ENCODE measurements at places on chromosomes 1 and 21. TPM values are rescaled to one million over a fixed set of nuclear protein-coding genes. Genes with fewer than 3 reads are reported as not detected.

Gene PLEKHN1
- 3.9 TPM for total RNA-seq

GRCh38 chr1:19617376-19617775, 26.7 kb upstream of the NBL1 start:
- no peak for DNase-seq

Gene TAS1R1
- total RNA-seq = not detected

Gene ADAMTSL4
- total RNA-seq = 0.35 TPM

DNA sequence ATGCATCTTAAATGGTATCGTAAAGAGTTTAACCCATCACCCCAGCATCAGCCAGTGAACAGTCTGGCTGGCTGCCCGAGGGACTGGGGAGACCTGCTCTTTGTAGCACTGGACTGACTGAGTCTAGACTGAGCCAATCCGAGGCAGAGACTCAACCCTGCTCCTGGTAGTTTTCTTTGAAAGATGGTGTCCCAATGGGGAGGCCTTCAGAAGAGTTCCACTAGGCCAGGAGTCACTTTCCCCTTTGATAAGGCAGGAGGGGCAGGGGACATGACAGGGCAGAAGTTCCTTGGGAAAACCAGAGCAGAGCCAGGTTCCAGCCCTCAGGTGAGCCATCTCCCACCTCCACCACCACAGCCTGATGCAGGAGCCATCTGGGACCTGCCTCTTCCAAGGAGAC, 203.5 kb downstream of the CAMTA1 start:
- no peak for DNase-seq

DNA sequence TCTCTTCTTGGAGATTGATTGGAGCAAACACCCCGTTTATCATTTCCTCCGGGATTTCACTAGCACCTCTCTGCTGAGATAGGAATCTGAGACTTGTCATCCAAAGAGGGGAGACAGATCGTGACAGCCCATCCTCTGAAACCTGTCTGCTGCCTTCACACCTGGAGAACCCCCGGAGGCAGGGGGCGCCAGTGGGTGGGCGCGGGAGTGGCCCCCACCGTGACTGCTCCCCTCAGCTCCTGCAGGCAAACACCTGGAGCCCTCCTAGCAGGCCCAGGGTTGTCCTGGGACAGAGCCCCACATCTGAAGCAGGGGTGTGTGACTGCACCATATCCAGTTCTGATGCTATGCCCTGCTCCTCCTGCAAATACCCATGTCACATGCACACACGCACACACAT, 209.5 kb upstream of the POU3F1 start:
- DNase-seq = no peak

Gene SPRR1B
- total RNA-seq = not detected

DNA sequence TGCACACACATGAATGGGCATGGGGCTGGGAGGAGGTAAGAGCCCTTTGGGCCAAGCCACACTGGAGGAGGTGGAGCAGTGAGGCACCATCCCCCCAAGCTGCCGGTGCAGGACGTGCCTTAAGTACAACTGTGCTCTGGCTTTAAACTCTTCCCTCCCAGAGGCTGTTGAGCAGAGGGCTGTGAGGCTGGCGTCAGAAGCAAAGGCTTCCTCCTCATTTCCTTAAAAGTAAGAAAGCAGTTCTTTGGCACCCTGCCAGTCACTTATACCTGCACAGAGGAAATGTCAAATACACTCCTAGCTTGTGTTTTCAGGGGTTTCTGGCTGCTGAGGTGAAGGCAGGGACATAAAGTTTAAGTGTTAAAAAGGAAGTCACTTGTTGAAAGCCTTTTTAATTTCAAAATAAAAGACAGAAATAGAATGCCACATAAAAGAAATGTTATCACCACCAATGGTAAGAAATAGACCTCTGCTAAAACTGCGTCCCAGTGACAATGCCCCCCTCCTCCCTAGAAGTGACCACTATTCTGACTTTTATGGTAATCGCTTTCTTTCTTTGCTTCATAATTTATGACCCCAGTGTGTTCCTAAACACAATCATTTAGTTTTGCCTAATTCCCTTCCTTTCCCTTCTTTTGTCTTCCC, 33.0 kb downstream of the LAMC2 start:
- DNase-seq = peak; percentile 45

DNA sequence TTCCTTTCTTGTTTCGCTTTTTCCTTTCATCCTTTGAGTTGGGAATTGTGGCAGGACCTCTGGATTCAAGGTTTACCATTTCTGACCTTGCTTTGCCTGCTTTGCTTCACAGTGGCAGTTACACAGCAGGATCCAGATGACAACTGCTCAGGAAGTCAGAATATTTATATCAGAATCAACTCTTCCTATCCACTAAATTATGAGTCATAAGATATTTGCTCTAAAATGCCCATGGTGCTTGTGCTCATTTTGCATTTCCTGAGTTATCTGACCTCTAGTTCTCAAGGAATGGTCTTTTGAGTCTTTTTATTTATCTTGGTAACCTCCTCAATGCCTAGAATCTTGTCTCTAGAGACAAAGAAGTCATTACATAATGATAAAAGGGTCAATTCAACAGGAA, 290.8 kb downstream of the LRRC7 start:
- DNase-seq = no peak

Gene RIPPLY3
- total RNA-seq = not detected

Gene GBP4
- total RNA-seq = 78.6 TPM

Gene HSPB7
- total RNA-seq = not detected

DNA sequence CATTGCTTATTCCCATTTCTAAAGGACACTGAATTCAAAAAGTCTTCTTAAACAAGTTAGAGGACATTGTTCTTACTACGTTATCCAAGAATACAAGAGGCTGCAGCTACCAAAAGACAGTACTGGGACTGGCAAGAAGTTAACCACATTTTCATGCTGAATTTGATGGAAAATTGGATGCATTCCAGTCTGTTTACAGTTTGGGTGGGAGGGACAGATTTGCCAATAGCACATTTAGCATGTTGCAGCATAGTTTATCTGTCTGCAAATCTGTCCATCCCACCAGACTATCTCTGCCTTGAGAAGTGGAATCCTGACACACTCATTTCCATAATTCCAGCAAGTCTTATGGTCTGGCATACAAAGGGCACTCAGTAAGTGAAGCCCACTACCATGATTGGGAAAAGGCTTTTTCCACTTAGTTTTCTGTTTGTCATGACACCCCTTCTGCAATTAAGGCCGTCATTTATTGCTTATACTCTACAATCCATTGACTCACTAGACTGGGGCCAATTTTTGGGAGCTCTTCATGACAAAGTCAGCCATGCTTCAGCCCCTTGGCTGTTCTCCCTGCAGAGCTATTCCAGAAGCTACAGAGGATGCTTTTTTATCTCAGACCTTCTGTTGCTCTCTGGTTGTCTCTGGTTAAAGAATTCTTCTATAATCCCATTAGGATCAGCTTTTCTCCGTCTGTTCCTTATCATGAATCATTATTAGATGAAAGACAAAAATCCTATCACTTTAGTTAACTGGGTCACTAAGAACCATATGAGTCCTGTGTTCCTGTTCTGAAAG, 355.8 kb upstream of the PTBP2 start:
- DNase-seq = no peak

DNA sequence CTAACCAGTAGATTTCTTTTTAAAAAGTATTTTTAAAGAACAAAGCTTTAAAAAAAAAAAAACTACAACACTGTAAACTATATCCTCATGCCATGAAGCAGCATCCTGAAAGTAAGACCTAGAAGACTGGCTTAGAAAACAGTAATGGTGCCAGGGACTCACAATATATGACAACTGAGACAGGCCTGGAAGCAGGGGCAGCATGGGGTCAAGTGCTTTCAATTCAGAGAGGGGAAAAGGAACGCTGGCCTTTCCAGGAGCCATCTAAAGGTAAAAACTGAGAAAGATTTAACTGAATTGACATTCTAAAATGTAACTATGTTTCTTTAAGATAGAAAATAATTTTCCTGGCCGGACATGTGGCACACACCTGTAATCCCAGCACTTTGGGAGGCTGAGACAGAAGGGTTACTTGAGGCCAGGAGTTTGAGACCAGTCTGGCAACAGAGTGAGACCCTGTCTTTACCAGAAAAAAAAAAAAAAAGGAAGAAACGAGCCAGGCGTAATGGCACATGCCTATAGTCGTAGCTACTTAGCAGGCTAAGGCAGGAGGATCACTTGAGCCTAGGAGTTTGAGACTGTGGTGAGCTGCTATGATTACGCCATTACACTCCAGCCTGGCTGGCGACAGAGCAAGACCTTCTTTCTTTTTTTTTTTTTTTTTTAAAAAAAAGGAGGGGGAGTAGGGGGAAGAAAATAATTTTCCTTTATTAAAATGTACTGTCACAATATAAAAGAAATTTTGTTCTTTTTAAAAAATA, 54.1 kb downstream of the SLC35D1 start:
- no peak for DNase-seq

Gene TAL1
- total RNA-seq = not detected

GRCh38 chr1:46408356-46409062, 14.4 kb downstream of the FAAH start:
- no peak for DNase-seq

DNA sequence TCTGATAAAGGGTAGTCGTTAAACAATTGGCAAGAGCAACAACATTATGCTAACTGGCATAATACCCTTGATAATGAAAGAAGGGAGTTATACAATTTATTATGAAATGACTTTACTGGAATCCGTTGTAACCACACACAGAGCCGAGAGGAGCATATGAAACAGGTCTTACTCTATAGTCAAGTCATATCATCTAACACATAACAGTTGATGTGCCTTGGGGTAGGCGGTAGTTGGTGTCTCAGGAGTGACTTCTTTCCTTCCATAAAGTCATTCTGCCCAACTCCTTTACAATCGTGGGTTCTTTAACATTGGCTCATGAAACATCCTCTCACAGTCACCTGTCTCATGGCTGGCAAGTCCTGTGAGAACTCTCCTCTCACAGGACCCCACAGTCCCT, 225.2 kb downstream of the LTN1 start:
- DNase-seq = no peak

Gene C1orf56
- 2.0 TPM for total RNA-seq

Gene NCSTN
- 61.8 TPM for total RNA-seq

- no peak for DNase-seq
These were observed 2.8 kb downstream of the TCEA3 start for GRCh38 chr1:23421753-23422240.

DNA sequence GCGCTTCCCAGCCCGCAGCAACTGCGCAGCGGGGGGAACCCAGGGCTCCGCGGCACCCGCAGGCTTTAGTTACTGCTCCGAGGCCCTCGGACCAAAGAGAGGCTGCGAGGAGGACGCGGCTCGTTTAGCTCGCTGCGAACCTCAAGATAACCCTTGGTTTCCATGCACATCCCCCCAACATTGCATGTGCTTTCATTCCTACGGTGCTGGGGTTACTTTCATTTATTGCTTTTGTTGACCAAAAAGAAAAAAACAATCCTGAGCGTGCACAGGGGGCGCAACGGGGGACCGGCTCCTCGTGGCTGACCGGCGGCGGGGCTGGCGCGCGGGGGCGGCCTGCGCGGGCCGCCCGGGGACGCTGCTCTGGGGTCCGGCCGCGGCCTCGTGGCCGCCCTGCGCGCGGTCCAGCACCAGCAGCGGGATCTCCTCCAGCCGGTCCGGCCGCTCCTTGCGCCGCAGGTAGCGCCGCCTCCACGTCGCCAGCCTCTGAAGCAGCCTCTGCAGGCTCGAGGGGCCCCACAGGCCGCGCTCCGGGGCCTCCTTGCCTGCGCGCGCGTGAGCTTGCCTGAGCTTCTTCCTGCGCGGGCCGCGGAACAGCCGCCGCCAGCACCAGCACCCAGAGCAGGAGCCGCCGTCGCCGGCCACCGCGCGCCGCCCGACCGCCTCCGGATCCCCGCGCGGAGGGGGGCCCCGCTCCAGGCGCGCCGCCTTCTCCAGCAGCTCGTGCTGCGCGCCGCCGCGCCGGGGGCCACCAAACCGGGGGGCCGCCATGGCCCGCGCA, 77.4 kb downstream of the DESI2 start:
- DNase-seq = peak; percentile 47

Gene SLAMF1
- 59.3 TPM for total RNA-seq

GRCh38 chr1:103247517-103247916, 139.2 kb upstream of the COL11A1 start:
- no peak for DNase-seq

DNA sequence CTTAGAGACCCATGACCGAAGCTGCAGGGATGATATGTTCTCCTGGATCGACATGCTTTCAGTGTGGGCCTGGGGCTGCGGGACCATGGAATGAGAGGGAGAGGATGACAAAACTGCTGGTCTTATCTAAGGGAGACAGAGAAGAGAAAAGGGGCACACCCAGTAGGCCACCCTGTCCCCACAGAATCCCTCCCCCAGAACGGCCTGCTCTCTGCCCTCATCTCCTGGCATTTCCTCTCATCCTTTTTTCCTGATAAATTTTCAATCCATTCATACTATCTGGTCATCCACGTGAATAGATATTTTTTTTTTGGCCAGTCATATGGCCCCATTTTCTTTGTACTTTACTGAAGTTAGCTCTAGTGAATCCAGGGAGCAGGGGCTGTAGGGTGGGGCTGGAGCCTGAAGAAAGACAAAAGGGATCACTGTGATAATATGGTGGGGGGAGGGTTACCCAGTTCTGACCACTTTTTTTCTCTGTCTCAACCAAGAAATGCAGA, at the start of gene PKLR:
TSS of gene PKLR (minus strand) at position 97 of the 500 bp plus-strand sequence. CDS start at position 54, 43 bp downstream.
- no peak for DNase-seq

DNA sequence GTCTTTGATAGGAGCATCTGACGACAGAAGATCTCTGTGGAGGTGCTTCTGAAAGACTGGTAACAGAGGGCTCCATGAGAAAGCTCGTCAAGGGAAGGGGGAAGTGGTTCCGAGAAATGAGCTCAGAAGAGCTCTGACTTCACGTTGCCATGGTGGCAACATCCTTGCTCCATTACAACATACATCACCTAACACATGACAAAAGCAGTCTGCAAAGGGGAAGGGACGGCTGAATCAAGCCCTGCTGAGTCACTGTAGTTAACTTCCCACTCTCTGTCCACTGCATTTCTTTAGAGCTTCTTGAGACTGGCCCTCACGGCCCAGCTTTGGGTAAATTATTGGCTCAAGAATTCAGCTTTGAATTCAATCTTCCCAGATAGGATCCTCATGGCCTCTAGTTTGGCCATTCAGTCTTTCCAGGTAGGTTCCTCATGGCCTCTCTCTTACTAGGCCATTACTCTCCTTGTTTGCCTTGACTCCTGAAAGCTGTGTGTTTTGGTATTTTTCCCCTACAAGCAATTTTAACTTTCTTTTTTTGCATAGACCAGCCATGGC, 88.0 kb upstream of the ZNF648 start:
- DNase-seq = peak; percentile 61

Gene LENEP
- total RNA-seq = 1.2 TPM

- DNase-seq = no peak
These were observed 4.5 kb downstream of the IVNS1ABP start for GRCh38 chr1:185312361-185313138.

DNA sequence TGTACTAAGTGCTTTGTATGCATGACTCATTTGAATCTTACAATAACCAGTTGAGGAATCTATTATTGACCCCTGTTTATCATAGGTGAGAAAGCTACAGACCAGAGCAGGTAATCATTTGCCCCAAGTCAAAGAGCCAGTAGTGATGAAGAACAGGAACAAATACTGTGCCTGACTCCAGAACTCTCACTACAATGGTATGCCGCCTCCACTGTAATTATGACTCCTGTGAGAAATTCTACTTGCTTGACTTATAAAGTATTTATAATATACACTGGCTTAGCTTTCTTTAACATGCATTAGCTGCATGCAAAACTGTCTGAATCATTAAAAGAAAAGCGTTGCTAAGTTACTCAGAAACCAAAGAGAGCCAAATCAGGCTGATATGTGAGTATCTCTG, 92.6 kb downstream of the ZNF281 start:
- DNase-seq = no peak

GRCh38 chr1:209624558-209625549, 27.4 kb downstream of the LAMB3 start:
- no peak for DNase-seq

- DNase-seq = no peak
These were observed 602 bp upstream of the RIMKLA start for GRCh38 chr1:42379794-42380585.

Gene DDAH1
- not detected for total RNA-seq

- DNase-seq = no peak
These were observed 287.6 kb upstream of the C1orf105 start for GRCh38 chr1:172132836-172133235.
